ENCODE measurements at places on chromosomes 1 and 21.

GRCh38 chr1:200311256-200311655 lies 98.6 kb downstream of the ZNF281 start:
- DNase-seq: no peak

DNA sequence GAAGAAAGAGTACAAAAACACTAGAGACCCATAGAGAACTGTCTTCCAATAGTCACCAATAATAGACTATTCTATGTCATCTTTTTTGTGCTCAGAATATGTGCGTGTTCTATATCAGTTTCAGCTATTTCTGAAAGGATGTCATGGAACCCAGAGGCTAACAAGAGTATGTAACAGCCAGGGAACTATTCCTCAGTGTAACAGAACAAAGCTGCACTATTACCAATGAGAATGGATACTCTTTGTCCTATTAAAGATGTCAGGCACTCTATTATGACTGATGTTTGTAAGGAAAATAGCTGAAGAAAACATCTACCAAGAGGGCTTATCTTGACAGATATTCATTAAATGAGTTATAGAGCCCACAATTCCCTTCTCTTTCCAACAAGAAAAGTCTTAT lies 8.6 kb upstream of the LRRC8C start:
- DNase-seq: no peak

GRCh38 chr1:184020328-184020727 lies 17.2 kb downstream of the COLGALT2 start:
- DNase-seq: no peak

DNA sequence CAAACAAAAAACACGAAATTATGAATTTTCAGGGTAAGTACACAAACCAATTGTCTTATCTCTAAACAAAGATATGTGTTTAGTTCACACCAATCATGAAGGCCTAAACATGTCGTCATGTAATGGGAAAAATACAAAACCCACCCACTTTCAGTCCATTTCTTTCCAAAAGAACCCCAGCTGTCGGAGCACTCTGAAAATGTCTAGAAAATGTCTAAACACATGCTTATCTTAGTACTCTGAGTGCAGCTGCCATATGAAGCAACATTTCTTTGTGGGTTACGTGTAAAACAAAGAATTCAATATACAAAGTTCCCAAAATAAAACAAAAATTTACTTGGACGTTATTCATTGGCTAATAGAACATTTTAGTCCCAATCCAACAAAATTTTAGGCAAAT lies 22.7 kb downstream of the SERBP1 start:
- no peak for DNase-seq

Data from NCI-H1436 treated with DMSO at 0.1 percent for 48 hours (cell line).